Right atrium auricular region (tissue), 2 donors: ENCODE measurements at places on chromosomes 7 and 10. TPM values are rescaled to one million over a fixed set of nuclear protein-coding genes. Genes with fewer than 3 reads are reported as not detected.

The ZNF775 gene
- total RNA-seq = 6.2 TPM

- H3K27ac ChIP-seq = no peak overlapping the region
- H3K4me3 ChIP-seq = no peak overlapping the region
- DNase-seq = no peak
- no peaks in the 10 kb centered on the region for H3K4me1 ChIP-seq
- no peaks in the 10 kb centered on the region for H3K36me3 ChIP-seq
- H3K27me3 ChIP-seq = no peaks in the 10 kb centered on the region
Observed at GRCh38 chr7:26989897-26990670, 105.7 kb downstream of the HOXA1 start.

DNA sequence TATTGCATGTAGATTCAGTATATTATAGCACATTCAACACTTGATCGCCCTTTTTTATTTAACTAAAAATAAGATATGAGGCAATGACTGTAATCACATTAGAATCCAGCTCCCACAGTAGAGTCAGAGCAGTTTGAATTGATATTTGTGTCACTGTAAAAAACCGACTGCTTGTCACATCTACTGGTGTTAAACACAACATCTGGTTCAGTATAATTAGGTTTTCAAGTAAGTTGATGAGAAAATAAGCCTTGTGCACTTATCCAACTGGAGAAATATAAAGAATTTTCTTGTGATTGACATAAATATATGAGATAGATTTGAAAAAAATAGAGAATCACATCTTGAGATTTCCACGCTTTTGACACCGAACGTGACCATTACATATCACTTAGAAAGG is 69.0 kb downstream of the CHRM2 start:
- H3K27me3 ChIP-seq = no peaks in the 10 kb centered on the region
- no peak overlapping the region for H3K27ac ChIP-seq
- no peak overlapping the region for H3K4me3 ChIP-seq
- peaks cover 4% of the 10 kb centered on the region for H3K4me1 ChIP-seq
- no peaks in the 10 kb centered on the region for H3K36me3 ChIP-seq
- DNase-seq = no peak

- H3K27ac ChIP-seq = no peak overlapping the region
- no peak for DNase-seq
- no peaks in the 10 kb centered on the region for H3K36me3 ChIP-seq
- H3K4me3 ChIP-seq = no peak overlapping the region
- H3K27me3 ChIP-seq = no peaks in the 10 kb centered on the region
- no peaks in the 10 kb centered on the region for H3K4me1 ChIP-seq
Observed at GRCh38 chr7:5591278-5591874, 167.7 kb upstream of the TNRC18 start.

The KCNH2 gene
- total RNA-seq = 119 TPM

GRCh38 chr10:49610458-49611165 is 502 bp downstream of the SLC18A3 start:
- DNase-seq = no peak
- no peaks in the 10 kb centered on the region for H3K4me1 ChIP-seq
- H3K27me3 ChIP-seq = peaks cover 31% of the 10 kb centered on the region
- no peak overlapping the region for H3K27ac ChIP-seq
- H3K36me3 ChIP-seq = no peaks in the 10 kb centered on the region
- peak overlapping the region; percentile 20 for H3K4me3 ChIP-seq

DNA sequence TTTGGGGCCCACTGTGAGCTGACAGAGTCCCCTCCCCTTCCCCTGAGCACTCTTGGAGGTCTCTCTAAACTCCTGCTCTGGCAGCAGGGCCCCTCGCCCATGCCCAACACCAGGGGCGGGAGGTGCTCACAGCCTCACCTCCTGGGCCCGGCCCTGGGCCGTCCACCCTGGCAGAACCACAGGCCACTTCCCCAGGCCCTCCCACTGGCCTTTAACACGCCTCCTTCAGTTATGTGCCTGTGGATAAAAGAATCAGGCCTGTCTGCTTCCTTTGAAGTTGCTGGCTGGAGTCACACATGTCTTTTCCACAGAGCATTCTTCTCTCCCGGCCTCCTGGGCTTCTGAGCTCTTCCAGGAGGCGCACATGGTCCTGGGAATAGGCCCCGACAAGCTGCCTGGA is 10.2 kb downstream of the MYL10 start:
- no peak for DNase-seq
- H3K4me1 ChIP-seq = no peaks in the 10 kb centered on the region
- H3K27me3 ChIP-seq = no peaks in the 10 kb centered on the region
- no peaks in the 10 kb centered on the region for H3K36me3 ChIP-seq
- no peak overlapping the region for H3K27ac ChIP-seq

GRCh38 chr7:42964849-42965805 is 33.0 kb downstream of the MRPL32 start:
- H3K27me3 ChIP-seq = no peaks in the 10 kb centered on the region
- H3K4me1 ChIP-seq = no peaks in the 10 kb centered on the region
- no peak overlapping the region for H3K4me3 ChIP-seq
- DNase-seq = no peak
- no peak overlapping the region for H3K27ac ChIP-seq

The GTF2IRD1 gene
- total RNA-seq = 16.5 TPM
